ENCODE measurements at places on chromosomes 16 and 17.

DNA sequence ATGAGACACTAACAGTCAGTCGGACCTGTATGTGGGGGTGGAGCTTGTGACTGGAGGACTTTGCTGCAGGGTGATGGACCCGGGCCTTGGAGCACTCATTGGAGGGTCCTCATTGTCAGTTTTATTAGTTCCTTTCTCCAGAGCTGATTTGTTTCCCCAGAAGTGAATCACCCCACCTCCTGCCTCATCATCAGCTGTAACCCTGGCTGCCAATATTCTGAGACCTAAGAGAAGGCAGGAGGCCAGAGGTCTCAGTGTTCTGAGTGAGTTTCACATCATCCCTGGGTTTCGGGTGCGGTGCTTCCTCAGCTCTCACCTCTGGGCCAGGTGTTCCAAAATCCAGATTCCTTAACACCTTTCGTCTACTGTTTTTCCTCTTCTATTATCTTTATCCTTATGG lies 49.9 kb upstream of the KIFC3 start:
- no peak for DNase-seq

GRCh38 chr17:17354560-17355349 lies 51.6 kb downstream of the NT5M start:
- peak; percentile 20 for DNase-seq

DNA sequence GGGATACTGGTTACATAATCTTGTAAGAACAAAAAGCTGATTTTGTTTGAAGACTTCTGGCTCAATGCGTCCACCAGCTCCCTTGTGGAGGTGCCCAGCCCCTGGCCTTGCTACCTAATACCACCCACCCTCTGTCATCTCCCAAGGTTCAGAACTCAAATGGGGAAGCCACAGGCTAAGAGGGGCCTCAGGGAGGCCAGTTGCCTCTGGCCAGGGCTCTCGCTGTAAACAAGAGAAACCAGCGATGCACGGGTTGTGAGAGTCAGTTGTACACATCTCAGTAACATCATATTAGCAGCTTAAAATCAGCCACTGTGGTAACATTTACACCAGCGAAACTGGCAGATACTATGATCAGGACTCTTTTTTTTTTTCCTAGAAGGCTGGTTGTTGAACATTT lies 6.0 kb downstream of the TEKT5 start:
- no peak for DNase-seq

DNA sequence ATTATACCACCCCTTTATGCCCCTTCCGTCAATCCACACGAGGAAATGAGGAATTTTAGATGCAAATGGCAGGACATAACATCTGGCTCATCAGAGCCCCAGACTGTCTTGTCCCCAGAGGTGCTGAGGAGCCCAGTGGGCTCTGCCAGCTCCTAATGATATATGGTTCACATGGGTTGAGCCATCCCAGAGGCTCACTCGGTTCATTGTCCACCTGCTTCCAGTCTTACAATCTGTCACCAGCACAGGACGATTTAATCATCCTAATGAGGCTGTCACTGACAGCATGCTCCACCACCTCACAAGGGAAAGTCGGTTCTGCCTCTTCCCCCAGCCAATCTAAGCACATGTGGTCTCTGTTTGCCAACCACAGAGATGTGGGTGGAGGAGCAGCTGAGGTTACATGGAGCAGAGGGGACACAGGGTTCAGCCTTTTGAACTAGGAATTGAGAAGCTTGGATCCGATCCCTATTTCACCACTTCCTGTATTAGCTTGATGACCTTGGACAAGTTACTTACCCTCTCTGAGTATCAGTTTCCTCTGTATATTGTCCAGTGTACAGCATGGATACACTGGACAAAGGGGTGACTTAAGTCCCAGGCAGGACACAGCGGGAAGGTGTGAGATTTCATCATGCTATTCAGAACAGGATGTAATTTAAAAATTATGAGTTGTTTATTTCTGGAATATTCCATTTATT lies 27.0 kb upstream of the DHX8 start:
- DNase-seq: peak; percentile 56

DNA sequence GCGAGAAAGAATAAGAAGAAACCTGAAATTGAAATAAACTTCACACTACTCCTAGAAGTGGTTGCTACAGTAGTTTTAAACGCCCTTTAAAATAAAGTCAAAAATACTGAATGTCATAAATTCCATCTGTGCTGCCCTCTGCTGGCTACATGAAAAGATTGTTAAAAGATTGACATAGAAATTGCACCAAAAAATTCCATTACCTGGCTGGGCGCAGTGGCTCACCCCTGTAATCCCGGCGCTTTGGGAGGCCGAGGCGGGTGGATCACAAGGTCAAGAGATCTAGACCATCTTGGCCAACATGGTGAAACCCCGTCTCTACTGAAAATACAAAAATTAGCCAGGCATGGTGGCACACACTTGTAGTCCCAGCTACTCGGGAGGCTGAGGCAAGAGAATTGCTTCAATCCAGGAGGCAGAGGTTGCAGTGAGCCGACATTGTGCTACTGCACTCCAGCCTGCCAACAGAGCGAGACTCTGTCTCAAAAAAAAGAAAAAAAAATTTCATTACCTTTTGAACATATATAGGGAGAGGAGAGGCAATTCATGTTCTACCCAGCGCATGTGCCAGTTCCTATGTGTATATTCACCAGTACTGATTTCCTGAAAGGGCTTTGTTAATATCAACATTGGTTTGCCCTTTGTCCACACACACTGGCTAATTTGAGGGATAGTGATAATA lies 36.5 kb downstream of the CYTH1 start:
- DNase-seq: no peak

DNA sequence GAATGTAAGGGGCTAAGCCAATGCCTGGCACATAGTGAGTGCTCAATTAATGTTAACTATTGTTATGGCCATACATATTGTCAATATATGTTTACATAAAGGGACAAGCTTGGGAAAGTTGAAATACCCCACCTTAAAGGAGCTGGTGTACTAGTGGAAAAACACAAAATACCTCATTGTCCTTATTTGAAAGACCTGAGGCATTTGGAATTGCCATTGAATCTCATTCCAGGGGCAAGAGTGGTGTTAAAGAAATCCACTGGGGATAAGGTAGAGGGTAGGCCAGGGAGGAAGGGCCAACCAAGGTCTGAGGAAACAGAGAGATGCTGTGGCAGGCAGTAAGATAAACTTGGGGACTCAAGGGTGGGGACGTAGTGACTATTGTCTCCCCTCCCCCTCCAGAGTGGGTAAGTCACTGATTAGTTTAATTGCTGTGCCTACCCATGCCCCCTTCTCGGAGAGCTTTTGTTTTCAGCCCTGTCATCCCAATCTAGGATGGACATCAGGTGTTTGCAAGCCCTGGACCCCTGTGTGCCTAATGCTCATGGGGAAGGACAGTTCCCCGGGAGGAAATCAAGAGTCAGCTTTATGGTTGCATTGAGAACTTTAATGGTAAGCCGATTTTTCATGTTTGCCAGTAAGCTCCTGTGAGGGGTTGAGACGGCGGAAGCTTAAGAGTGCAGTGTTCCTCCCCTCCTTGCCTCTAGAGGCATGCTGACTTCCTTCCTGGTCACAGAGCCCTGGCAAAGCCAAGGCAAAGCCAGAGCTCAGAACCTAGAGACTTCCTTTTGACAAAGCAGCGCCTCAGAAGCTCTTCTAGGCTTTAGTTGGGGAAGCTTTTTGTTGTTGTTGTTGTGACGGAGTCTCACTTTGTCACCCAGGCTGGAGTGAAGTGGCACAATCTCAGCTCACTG lies 2.5 kb upstream of the HEATR9 start:
- DNase-seq: no peak

DNA sequence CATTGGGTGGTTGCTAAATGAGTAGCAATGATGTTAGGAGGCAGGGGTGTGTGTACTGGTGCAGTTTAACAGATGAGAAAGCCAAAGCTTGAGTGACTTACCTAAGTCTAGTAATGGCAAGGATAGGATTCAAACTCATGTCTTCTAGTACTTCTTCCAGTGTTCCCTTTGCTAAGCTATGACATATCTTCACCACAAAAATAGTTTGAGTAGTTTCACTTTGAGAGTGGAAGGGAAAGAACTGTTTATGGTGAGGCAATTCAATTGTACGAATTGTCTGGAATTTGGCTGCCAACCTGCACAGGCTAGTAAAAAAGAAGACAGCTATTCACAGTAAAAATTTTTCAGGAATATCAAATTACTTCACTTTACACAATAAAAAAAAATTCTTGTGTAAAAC lies 138.0 kb downstream of the NLK start:
- no peak for DNase-seq

- no peak for DNase-seq
Measured at GRCh38 chr16:81588326-81589081, 143.9 kb downstream of the CMIP start.

DNA sequence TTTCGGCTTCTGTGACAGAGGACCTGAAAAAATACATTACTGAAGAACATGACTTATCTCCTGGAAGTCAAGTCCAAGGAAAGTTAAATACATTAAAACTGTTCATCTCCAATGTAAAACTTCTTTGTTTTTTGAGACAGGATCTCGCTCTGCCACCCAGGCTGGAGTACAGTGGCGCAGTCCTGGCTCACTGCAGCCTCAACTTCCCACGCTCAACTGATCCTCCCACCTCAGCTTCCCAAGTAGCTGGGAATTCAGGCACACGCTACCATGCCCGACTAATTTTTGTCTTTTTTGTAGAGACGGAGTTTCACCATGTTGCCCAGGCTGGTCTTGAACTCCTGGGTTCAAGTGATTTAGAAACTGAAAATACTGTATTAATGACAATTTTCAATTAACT lies 9.7 kb upstream of the TERB1 start:
- no peak for DNase-seq

GRCh38 chr17:15382914-15383313 lies 41.5 kb upstream of the TEKT3 start:
- no peak for DNase-seq

DNA sequence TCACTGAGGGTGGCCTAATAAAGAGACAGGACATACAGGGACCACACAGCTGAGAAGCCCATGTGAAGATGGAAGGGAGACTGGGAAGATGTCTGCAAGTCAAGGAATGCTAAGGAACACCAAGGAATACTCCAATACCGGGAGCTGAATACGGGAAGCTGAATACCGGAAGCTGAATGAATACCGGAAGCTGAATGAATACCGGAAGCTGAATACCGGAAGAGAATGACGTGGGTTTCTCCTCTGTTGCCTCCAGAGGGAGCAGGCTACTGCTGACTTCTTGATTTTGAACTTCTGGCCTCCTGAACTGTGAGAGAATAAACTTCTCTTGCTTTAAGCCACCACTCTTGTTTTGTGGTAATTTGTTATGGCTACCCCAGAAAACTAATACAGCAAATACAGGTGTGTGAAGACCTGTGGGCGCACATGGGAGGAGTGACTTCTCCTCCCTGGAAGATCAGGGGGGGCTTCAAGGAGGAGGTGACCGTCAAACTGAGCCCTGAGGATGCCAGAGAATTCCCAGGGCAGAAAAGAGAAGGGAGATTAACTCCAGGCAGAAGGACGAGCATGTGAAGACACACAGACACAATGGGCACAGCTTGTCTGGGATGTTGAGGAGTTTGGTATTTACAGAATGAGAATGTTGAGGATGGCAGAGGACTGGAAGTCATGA lies 259.9 kb downstream of the IRF8 start:
- DNase-seq: no peak

GRCh38 chr16:86346034-86346433 lies 164.3 kb upstream of the FOXF1 start:
- no peak for DNase-seq

- DNase-seq: no peak
Measured at GRCh38 chr17:47884905-47885730, 10.9 kb upstream of the SP2 start.

DNA sequence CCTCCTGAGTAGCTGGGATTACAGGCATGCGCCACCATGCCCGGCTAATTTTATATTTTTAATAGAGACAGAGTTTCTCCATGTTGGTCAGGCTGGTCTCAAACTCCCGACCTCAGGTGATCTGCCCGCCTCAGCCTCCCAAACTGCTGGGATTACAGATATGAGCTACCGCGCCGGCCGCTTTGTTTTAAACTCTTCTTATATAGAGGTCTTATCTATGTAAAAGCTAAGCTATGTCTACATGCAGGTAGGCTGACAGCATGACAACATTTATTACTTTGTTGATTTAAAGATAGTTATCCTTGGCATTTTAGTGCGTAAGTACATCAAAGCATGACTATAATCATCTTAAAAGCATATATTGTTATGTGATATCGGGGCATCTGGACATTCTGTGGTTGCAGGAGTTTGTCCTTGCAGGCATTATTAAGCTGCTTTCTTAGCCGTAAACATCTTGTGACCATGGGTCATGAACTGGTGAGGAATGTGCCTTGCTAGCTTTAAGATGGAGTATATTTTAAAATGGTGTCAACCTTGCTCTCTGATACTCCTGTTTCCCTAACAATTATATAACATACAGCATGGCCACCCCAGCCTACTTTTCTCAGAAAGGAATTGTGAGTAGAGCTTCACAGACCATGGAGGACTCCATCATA lies 45.8 kb upstream of the TAOK1 start:
- no peak for DNase-seq

GRCh38 chr17:40086150-40087044 lies 14.0 kb downstream of the NR1D1 start:
- no peak for DNase-seq

- peak; percentile 55 for DNase-seq
Measured at GRCh38 chr17:59754552-59754951, 47.1 kb downstream of the VMP1 start.

DNA sequence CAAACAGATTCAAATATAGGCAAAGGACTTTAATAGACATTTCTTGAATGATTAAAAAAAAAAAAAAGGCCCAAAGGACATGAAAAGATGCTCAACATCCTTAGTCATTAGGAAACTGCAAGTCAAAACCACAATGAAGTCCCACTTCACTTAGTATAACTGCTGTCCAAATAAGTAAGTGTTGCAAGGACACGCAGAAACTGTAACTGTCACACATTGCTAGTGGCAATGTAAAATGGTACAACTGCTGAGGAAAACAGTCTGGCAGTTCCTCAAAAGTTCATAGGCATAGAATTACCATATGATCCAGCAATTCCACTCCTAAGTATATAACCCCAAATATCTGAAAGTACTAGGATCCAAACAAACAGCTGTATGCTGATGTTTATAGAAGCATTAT lies 112.7 kb downstream of the BRIP1 start:
- no peak for DNase-seq

GRCh38 chr17:20771104-20771503 lies 191.6 kb downstream of the CDRT15L2 start:
- DNase-seq: no peak

DNA sequence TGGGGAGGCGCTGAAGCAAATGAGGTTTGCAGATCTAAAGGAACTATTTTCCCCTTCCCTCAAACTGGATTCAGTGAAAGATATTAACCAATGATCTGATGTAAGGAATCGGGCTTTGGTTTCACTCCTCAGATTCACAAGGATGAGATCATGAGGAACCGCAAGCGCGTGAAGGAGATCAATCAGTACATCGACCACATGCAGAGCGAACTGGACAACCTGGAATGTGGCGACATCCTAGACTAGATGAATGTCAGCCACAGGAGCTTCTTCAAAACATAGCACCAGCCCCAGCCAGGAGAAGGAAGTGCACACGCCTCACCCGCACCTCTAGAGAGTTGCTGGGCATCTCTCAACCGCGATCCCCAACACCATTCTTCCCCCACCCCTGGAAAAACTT lies 22.5 kb downstream of the ATPAF2 start:
- DNase-seq: no peak

- no peak for DNase-seq
Measured at GRCh38 chr16:55830658-55831294, 2.1 kb downstream of the CES1 start.

GRCh38 chr16:78980825-78981224 lies 619.7 kb downstream of the MAF start:
- DNase-seq: no peak

GRCh38 chr17:61202564-61202963 lies 197.1 kb upstream of the TBX2 start:
- no peak for DNase-seq

- no peak for DNase-seq
Measured at GRCh38 chr16:23016368-23016767, 132.9 kb downstream of the USP31 start.
